ENCODE measurements at places on chromosomes 3 and 15.

DNA sequence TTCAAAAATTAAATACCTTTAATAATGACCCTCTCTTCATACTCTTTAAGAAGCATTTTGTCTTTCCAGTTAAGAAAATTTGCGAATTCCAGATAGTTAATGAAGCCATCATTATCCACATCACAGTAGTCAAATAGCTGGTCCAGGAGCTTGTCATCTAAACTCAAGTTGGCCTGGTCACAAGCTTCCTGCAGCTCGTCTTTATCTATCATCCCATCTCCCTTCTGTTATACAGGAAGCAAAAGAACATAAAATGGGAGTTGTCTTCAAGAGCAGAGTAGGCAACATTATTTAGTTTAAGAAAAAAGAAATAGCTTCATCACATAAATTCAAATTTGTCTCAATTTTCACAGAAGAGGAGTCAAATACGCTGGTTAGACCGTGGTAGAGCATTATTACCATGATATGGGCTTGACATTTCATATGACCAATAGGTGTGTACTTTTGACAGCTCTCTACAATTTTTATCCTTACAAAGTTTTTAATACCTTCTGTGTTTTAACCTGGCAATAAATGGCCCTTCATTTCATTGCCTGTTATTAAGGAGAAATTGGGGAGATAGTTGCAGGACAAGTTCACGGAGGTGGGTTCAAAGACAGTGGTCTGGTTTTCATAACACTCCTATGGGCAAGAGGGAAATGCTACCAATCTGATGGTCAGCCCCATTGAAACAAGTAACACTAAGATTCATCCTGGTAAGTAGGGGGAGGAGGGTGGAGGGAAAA is 45.4 kb downstream of the EFHB start:
- no peak for DNase-seq

GRCh38 chr15:49990835-49991545 is 128.0 kb downstream of the ATP8B4 start:
- DNase-seq, result no peak

DNA sequence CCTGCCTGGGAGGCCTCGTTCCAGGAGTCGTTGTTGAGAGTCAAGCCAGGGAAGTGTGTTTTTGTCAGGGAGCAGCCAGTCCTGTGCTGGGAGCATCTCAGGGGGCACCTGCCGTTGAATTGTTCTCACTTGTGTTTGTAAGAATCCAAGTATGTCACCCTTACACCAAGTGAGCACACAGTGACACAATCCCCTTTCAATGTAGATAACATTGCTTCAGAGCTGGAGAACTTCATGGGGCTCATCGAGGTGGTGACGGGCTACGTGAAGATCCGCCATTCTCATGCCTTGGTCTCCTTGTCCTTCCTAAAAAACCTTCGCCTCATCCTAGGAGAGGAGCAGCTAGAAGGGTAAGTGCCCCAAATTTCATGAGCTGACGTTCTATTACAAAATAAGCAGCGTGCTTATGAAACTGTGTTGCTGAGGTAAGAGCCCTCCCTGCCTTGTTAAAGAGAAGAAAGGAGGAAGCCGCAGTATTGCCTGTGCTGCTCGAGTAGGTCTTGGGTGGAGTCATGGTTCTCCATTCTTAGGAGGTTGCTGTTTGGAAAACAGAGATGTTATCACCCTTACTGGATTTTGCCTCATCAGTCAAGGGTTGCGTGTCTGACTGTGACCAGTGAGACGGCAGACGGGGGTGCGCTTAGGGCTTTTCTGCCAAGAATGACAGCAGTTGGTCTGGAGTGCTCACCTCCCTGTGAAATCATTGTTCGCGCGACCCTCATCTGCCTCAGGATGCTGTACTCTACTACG is 108.1 kb downstream of the PGPEP1L start:
- DNase-seq, result no peak

DNA sequence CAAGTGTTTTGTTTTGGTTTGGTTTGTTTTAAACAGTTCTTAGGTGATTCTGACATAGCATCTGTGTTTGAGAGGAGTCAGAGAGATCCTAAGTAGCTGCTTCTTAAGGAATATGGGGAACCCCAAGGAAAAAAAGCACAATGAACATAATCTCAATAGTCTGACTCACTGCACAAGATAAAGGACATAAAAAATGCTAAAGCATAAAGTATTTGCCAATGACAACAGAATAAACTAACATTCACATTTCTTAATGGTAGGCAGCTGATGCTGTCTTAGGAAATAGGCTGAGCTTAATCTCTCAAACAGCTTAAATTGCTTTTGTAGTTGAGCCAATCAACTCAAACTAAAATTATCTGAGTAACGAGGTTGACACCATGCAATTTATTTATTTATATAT is 2.9 kb downstream of the NCEH1 start:
- DNase-seq, result no peak

DNA sequence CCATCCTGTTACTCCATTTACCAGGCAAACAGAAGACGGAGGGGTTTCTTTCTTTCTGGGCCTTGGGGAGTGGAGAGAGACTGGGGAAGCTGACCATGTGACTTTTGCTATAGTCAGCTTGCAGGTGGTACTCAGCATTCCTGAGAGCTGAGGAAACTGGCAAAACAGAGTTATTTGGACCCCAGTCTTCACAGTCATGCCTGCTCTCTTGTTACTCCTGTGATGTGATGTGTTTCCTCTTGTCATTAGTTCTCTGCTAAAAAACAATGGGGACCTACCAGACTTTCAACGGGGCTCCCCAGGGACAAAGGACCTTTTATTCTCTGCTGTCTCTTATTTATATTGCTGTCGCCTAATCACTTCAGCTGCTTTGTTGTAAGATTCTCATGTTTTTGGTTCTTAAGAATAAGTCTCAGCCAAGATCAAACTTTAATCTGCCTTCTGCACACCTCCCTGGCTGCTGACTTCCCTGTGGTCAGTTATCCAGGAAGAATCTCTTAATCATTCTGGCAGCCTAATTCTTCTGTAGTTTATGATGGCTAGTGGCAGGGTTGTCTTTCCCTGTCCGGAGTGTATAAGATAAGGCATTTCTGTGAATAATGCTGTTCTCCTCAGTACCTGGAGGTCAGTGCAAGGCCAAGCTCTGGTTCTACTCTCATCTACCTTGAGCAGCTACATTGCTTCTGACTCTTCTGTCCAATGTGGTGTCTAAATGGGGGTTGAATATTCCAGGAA is 8.8 kb downstream of the STARD9 start:
- no peak for DNase-seq

- no peak for DNase-seq
Observed at GRCh38 chr3:24184528-24185176, 239.6 kb downstream of the NR1D2 start.

GRCh38 chr3:196280689-196281440 is 6.7 kb downstream of the PCYT1A start:
- DNase-seq, result no peak

DNA sequence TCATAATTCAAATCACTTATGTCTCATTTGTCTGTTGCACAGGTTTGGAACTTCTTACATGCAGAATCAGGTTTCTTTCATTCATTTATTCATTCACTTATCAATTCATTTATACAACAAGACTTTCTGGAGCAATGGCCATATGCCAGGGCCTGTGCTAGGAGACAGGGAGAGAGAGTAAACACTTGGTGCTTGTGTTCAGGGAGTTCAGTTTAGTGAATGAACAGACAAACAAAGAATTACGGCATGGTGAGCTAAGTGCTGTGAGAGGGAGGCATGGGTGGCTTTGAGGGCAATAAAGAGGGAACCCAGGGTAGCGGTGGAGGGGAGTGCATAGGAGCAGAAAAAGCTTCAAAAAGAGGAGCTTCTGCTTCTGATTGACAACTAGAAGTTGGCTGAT is 8.5 kb upstream of the IREB2 start:
- no peak for DNase-seq

DNA sequence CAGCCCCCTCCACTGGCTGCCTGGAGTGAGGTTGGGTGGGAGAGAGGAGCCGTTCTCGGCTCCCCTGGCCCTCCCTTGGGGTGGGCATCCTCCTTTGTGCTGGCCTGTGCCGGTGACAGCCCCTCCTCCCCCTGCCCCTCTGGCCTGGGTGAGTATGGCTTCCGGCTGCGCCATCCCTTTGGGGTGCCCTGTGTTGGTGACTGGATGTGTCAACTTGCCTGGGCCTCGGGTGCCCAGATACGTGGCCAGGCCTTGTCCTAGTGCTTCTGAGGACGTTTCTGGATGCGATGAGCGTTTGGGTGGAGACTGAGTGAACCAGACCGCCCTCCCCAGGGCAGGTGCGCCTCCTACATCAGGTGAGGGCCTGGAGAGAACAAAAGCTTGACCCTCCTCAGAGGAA is 59.7 kb downstream of the PLXNA1 start:
- no peak for DNase-seq

- DNase-seq, result no peak
Observed at GRCh38 chr3:16377847-16378302, 112.9 kb downstream of the OXNAD1 start.

GRCh38 chr3:65398953-65399352 is 639.8 kb downstream of the MAGI1 start:
- DNase-seq, result no peak

DNA sequence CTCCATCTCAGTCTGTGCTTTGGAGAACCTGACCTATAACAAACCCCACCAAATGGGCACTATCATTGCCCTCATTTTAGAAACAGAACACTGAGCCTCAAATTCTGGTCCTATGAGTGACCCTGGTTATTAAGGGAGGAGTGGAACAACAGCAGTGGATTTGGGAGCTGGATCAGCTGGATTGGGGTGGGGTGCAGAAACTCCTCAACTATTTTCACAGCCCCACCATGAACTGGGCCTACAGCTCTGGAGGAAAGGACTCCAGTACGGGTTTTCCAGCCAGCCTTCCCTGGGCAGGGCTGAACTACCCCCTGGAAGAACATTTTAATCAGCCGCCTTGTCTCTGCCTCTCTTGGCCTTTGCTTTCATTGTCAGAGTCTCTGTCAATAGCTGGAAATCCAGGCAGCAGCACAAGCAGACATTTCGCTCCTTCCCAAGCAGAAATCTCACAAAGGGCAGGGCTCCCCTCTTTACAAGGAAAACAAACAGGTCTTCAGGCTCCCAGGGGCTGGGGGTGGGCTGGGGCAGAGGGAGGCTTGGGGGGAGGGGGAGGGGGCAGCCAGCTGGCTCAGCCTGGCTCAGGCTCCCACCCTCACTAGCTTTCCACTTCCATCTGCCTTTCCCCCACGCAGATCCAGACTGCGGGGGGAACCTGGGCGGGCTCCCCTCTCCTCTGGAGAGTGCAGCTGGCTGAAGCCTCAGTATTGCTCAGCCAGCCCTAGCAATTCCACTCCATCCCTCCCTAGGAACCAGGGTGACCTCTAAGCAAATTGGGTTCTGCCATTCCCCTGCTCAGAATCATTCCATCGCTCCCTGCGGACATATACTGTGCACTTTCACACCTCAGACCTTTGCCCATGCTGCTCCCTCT is 13.7 kb upstream of the TLE3 start:
- no peak for DNase-seq

GRCh38 chr3:157074490-157074889 is 85.5 kb downstream of the CCNL1 start:
- DNase-seq, result no peak

GRCh38 chr15:45521596-45522327 is 793 bp downstream of the SLC30A4 start:
- DNase-seq, result peak; percentile 15

DNA sequence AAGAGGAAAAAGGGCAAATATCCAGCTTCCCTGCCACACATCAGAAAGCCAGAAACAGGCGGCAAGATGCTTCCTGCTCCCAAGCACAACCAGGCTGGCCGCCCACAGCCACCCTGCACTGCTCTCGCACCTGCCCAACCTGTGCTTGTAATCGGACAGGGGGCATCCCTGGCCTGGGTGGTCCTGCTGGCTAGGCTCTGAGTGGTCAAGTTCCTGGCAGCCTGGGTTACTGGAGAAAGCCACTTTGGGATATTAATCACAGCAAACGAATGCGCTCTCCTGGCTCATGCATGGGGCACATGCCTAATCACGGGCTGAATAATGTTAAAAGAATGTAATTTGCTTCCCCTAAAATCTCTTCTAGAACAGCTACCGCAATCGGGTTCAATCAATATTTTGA is 442.4 kb downstream of the MCTP2 start:
- DNase-seq, result no peak

DNA sequence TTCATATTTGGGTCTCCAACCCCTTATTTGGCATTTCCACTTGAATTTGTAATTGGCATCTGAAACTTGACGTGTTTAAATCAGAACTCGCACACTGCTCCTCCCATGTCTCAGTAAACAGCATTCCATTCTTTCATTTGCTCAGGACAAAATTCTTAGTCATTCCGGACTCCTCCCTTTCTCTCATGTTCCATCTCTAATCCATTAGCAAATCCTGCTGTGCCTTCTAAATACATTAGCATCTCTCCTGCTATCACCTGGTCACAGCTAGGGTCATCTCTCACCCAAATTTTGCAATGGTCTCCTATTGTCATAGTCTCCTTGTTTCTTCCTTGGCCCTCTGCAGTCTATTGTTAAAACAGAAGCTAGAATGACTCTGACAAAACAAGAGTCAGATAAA is 119.9 kb upstream of the CADPS start:
- no peak for DNase-seq

DNA sequence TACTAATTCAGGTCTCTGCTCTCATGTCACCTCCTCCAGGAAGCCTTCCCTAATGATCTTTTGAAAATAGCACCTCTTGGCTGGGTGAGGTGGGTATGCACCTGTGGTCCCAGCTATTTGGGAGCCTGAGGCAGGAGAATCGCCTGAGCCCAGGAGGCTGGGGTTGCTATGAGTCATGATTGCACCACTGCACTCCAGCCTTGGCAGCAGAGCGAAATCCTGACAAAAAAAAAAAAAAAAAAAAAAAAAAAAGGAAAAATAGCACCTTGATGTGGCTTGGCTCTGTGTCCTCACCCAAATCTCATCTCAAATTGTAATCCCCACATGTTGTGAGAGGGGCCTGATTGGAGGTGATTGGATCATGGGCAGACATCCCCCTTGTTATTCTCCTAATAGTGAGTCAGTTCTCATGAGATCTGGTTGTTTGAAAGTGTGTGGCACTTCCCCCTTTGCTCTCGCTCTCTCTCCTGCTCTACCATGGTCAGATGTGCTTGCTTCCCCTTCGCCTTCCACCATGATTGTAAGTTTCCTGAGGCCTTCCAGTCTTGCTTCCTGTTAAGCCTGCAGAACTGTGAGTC is 11.2 kb upstream of the RNU6-1 start:
- no peak for DNase-seq

DNA sequence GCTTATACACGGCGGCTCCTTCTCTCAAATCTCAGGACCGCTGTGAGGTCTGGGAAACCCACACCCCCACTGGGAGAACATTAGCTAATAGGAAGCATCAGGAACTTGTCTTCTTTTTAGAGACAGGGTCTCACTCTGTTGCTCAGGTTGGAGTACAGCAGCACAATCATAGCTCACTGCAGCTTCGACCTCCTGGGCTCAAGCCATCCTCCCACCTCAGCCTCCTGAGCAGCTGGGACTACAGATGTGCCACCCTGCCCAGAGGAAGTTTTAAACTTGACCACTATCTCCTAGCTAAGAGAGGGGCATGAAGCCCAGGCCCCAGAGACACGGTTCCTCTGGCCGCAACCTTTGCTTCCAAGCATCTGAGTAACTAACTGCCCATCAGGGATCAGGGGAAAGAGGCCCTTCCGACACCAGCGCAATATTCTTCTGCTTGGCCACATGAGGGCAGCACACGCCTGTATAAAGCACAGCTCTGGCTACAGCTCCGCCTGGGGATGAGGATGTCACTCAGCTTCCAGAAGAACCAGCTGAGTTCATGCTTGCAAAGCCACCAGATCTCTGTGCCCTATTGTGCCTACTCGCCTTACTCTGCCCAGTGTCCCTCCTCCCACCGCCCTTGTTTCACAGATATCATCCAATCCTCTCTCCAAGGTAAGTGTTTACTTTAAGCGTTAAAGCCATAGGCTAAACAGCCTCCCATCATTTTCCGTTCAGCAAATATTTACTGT is 57.6 kb upstream of the SLC6A11 start:
- DNase-seq, result peak; percentile 23
